ENCODE measurements at places on chromosomes 16 and 17.

GRCh38 chr17:81147701-81148100 is 17.6 kb upstream of the PVALEF start:
- DNase-seq: no peak

DNA sequence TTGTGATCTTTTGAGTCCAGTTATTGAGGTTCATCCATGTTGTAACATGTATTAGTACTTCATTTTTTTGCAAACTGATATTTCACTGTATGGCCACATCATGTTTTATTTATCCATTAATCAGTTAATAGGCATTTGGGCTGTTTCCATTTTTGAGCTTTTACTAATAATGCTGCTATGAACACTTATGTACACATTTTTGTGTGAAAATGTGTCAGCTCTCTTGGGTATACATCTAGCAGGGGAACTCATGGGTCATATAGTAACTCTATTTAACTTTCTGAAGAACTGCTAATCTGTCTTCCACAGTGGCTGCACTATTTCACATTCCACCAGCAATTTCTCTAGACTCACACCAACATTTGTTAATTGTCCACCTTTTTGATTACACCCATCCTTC is 82.0 kb downstream of the GLG1 start:
- no peak for DNase-seq

DNA sequence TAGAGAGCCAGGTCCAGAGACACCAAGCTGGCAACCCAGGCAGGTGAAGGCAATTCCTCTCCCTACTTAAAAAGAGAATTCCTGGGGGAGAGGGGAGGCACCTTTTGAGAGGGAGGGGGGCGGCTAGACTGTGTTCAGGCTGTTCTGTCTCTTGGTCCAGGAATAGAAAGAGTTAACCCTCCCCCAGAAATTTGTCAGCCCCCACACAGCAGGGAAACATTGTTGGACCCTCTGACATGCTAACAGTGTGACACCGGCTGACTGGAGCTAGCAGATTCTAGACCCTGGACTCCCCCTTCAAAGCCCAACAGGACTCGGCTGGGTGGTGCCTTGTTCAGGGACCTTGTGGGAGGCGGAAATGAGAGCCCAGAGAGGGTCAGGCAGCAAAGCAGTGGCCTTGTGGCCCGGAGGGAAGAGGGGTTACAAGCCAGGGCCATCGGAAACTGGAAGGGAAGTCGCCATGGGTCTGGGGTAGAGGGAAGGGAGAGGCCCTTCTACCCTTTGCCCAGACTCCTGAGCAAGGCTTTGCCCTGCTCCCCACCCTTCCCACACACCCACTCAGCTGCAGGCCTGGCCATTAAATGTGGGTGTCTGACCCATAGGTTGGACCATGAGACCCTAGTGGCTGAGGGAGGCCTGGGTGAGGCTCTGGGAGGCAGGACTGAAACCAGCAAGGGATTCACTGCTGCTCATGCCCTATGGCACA is 44.6 kb downstream of the RAI1 start:
- no peak for DNase-seq

DNA sequence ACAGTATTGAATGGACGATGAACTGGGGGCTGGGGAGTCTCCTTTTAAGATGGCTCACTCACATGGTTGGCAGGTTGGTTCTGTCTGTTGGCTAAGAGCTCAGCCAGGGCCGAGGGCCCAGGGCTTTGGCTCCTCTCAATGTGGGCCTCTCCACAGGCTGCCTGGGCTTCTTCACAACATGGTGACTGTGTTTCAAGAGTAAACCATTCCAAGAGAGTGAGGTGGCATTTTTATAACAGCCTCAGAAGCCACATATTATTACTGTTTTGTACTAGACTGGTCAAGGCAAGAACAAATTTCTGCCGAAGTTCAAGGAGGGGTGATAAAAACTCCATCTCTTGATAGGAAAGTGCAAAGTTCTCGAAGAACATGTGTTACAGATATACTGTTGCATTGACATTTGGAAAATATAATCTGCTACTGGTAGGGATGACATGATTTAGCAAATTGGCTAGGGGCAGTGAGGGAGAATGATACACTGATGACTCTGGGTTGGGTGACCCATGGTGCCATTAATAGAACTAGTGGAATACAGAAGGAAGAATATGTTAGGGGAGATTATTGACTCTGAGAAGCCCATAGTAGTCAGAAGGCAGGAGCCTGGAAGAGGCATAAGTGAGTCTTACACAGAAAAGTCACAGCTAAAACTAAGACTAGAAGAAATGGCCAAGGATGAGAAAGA is 13.7 kb downstream of the KRABD2 start:
- DNase-seq: no peak

- no peak for DNase-seq
Measured at GRCh38 chr17:17264430-17264829, 16.6 kb downstream of the COPS3 start.

GRCh38 chr16:53944025-53944424 is 240.1 kb downstream of the FTO start:
- no peak for DNase-seq

DNA sequence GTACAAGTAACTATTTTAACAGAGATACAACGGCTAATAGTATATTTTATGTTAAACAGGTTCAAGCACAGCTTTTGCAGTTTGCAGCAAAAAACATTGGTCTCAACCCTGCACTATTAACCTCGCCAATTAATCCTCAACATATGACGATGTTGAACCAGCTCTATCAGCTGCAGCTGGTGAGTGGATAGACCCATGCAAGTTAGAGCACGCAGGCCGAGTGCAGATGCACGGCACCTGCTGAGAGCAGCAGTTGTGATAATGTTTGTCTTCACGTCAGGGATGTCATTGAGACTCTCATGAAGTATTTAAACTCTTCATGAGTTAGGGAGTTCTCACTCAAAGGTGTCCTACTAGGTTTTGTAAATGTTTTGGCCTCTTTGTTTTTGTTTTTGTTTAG is 45.6 kb downstream of the TMC6 start:
- no peak for DNase-seq

DNA sequence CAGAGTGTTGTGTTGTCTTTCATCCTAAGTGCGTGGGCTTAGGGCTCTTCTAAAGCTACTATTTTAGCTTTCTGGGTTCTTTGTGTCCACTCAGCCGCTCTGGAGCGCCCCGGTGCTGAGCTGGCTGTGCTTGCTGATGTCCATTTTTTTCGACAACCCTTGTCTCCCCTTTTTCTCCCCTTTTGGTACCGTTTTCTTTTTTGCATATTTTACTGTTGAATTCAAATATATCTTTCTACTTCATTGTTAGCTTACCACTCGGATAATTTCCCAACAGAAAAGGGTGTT is 1.2 kb downstream of the SRRM2 start:
- DNase-seq: no peak

DNA sequence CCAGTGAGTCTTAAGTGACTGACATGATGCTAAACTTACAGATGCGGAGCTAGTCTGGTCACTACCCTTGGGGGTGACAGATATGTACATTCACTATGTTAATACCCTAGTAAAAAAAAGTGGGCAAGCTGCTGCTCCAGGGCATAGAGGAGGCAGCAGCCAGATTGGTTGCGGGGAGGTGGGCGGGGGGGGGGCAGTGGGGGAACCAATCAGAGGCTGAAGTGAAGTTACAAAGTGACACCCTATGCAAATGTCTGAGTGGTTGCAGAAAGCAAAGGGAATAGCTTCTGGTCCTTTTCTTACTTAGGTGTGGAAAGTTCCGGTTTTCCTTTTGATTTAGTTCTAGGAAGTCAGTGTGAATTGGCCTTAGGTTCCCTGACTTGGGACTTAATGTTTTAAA is 12.1 kb downstream of the NDEL1 start:
- DNase-seq: no peak

DNA sequence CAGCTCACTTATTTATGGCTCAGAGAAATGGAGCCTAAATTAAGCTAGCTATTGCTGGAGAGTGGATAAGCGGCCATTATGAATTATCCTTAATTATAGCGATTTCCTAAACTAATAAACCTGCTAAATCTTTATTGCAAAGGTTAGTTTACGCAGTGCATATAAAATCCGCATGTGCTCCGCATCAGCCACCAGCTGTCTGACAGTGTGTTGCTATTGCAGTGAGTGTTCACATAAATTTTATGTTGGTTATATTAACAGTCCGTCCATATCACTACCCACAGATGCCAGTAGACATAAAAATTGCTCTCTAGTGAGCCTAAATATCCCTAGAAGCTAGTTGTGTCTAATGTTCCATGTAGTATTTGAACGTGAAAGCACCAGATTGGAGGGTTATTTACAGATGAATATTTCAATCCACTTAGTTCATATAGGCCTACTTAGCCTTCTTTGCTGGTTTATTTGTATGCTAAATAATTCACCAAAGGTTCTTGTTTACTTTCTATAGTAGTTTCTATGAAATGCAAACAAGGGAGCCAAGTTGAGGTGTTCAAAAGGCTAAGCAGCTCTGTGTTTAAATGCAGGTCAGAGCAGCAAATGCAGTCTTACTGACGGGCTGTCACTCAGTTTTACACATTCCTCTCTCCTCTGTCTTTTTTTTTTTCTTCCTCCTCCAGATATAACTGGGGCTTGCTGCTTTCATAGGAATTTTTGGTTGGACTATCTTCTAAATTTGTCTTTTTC is 219.1 kb downstream of the IRX3 start:
- no peak for DNase-seq

- no peak for DNase-seq
Measured at GRCh38 chr16:19114359-19115147, 789 bp downstream of the ITPRIPL2 start.

DNA sequence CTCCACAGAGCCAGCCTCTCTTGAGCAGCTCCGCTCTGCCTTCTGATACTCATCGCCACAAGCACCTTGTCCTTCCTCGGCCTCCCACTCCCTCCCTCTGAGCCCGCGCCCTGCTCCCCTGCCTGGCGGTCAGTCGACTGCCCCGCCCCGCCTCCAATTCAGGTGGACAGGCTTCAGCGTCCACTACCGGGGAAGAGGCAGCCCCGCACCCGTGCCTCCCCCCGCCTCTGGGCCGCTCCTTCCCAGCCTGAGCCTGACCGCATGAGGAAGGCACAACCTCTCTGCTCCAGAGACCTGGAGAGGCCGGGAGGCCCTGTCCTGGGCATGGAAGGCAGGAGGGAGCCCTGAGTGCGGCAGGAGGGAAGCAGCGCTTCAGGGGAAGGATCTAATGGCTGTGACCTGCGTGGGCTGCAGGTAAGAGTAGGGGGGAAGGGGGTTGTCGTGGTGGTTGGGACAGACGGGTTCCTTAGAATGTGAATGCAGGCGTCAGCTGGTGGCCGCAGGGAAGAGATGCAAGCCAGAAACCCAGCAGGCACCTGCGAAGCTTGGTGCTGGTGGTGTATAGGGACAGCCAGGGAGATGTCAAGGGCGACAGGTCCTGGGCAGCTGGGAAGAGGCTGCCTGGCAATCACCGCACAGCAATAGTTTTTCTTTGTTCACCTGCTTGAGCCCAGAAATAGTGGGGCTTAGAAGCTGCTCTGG is 3.0 kb upstream of the SLC6A4 start:
- DNase-seq: no peak

- DNase-seq: no peak
Measured at GRCh38 chr17:77815127-77815905, 143.2 kb upstream of the TNRC6C start.

DNA sequence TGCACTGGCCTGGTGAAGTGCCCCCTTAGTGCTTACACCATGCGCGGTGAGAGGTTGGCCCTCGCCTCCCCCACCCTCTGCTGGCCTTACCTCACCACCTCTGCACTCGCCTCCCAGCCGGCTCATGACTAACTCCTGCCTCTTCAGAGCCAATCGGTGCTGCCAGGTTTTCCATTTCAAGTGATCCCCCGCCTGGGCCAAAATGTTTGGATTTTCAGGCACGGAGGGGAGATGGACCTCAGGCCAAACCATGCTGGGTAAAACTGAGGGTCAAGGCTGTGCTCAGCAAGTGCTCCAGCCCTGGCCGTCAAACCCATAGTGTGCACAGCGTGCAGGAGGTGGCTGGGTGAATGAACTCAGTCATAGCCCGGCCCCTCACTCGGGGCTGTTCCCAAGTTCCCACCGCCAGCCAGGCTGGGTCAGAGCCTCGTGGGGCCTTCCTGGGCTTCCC is 175.4 kb downstream of the SEC14L1 start:
- no peak for DNase-seq

DNA sequence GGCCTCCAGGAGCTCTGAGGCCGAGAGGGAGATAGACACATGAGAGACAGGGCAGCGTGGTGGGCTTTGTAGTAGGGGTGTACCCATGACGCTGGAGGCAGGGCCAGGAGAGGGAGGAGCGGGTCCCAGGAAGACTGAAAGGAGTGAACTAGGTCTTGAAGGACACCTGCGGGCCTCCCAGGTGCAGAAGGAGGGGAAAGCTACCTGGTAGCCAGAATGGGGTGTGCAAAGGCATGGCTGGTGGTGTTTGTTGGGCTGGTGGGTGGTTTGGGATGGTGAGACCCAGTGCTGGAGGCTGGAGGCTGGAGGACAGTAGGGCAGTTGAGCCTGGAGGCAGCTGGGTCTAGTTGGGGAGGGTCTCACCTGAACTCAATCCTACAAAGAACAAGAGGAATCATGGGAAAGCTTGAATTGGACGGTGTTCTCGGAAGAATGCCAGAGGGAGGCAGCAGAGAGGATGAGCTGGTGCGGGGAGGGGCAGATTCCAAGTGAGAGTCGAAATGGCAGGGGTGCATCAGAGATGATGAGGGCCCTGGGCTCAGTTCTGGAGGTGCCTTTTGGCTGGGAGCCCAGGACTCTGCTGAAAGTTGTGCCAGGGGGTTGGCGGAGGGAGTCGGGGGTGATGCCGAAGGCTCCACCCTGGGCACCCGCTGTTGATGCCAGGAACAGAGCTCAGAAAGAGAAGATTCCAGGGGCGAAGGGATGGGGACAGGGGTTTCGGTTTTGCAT is 21.2 kb downstream of the C1QTNF1 start:
- DNase-seq: no peak

DNA sequence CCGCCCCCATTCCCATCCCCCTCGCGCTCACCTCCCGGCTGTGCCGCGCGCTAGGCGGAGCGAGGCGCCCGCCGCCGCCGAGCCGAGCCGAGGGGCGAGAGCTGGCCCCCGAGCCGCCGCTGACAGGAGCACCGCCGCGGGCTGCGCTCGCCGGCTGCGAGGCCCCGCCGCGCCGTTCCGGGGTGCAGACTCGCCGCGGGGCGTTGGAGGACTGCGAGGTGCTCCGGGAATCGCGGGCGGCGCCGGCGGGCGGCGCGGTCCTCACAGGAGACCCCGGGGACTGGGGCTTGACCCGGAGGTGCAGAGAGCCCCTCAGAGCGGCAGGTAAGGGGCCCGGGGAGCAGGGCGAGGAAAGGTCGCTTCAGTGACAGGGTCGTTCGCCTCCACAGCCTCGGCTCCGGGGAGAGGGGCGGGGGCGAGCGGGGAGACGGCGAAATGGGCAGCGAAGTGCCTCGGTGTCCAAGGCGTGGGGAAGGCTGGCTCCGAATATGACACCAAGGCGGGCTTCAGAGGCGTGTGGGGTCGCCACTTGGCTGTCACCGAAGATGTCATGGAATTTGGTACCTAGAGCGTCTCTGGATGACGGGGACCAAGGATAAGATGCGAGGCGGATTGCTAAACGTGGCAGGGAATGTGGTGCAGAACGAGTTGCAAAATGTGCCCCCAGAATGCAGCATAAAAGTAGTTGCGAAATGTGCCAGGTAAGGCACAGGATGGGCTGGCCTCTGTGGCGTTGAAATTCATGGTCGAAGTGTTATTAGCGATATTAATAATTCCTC is 580 bp downstream of the TANC2 start:
- peak; percentile 79 for DNase-seq

GRCh38 chr17:64256913-64257807 is 5.9 kb downstream of the TEX2 start:
- DNase-seq: no peak

GRCh38 chr17:49688848-49689247 is 11.0 kb upstream of the SPOP start:
- DNase-seq: peak; percentile 27
